ENCODE measurements at places on chromosomes 6 and 20.

DNA sequence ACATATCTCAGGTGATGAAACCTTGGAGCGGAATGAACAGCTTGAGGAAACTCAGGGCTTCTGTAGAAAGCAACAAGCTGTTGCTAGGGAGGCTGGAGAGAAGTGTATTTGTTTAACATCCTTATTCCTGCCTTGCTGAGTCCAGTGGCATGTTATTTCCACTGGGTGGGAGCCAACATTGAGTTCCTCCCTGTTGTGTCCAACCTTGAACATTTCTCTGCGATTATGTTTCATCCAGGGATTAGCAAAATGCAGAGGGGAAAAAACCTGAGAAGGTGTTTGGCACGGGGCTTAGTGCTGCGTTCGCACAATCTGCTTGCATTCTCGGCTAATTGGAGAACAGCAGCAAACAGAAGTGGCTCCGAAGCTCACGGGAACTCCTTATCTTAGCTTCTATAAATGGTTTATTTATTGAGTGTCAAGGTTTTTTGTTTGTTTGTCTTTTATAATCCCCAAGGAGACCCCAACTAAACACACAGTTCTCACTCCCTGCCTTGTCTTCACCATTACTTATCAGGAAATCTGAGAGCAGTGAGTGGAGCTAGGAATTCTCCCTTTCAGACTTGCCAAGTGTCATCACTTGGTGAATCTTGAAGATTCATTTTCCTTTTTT, 412.8 kb downstream of the CDC5L start:
- DNase-seq = no peak

GRCh38 chr6:96675597-96675996, 112.7 kb downstream of the FHL5 start:
- no peak for DNase-seq

GRCh38 chr6:37131104-37131959, 38.6 kb upstream of the PIM1 start:
- no peak for DNase-seq

GRCh38 chr6:125802383-125802782, 11.6 kb downstream of the NCOA7 start:
- no peak for DNase-seq

DNA sequence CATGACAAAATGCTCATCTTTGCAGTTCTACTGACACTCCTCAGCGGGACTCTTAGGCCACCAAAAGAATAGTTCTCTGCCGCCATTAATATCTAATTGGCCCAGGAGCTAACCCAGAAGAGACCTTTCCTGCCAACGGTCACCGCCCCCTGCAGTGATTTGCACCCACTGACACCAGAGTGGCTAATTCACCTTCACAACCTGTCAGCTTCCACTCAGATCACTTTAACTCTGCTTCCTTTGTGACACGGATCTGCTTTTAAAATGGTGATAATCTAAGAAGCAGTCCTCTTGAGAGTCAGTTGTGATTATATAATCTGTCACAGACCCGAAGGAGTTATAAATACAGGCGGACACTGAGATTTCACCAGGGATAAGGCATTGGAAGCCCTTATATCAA, 172.8 kb downstream of the FRK start:
- no peak for DNase-seq

- no peak for DNase-seq
Measured at GRCh38 chr20:16397086-16397485, 176.2 kb downstream of the KIF16B start.

DNA sequence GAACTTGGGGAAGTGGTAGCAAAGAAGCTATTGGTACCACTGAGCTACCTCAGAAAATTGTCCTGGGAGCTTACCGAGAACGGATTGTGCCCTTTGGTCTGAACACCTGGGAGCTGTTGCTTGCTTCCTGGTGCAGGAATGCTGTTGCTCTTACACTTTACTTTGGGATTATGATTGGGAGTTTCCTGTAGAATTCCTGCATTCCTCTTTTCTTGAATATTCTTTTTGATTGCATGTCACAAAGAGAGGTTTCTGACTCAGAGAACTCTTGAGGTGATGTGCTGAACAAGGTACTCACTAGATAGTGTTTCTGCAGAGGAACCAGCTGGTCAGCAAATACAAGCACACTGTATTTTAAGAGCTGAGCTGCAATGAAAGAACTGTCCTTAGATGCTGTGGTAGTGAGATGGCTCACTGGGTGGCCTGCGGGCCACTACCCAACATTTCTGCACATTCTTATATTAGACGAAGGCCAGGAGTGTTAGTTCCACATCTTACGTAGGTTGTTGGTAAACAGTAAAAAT, 35.0 kb downstream of the LRRC1 start:
- no peak for DNase-seq

GRCh38 chr6:107607116-107607515, 117.2 kb downstream of the SOBP start:
- no peak for DNase-seq

DNA sequence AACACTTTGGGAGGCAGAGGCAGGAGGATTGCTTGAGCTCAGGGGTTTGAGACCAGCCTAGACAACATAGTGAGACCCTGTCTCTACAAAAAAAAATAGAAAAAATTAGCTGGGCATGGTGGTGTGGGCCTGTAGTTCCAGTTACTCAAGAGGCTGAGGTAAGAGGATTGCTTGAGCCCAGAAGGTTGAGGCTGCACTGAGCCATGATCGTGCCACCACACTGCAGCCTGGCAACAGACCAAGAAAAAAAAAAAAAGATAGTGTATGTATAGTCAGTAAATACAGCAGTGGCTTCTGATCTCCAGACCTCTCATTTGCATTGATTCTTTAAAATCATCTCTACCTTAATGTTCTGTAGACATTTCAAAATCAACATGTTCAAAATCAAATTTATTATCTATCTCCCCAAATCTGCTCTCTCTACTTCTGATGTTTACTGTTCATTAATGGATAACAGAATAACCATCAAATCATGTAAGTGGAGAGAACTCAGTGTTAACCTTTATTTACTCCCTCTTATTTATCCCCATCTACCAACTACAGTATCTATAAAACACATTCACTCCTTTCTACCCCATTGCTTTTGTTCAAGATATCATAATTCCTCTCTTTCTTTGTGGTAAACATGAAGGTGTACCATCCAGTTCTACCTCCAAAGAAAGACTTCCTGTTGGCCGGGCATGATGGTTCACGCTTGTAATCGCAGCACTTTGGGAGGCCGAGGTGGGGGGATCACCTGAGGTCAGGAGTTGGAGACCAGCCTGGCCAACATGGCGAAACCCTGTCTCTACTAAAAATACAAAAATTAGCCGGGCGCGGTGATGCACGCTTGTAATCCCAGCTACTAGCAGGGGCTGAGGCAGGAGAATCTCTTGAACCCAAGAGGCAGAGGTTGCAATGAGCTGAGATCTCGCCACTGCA, 7.7 kb downstream of the PROCR start:
- no peak for DNase-seq

DNA sequence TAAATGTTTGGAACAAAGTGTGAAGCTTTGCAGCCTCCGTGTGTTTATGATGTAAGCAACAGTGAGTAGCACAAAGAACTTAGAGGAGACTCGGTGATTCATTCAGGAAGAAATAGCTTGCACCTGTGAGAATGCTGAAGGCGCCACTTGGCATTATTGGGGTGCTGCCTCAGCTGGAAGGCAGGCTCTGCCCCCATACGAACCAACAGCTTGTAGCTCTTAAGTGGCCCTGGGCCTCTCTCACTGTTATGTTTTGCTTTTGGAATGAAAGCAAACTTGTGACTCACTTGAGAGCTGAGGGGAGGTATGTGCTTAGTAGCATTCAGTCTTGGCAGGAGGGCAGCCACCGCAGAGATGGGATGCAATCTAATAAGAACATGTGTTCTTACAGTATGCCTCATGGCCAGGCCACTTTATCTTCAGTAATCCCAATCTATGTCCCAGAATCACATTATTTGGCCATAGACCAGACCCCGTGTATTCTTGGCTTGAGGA, 310.7 kb downstream of the EYA4 start:
- no peak for DNase-seq

DNA sequence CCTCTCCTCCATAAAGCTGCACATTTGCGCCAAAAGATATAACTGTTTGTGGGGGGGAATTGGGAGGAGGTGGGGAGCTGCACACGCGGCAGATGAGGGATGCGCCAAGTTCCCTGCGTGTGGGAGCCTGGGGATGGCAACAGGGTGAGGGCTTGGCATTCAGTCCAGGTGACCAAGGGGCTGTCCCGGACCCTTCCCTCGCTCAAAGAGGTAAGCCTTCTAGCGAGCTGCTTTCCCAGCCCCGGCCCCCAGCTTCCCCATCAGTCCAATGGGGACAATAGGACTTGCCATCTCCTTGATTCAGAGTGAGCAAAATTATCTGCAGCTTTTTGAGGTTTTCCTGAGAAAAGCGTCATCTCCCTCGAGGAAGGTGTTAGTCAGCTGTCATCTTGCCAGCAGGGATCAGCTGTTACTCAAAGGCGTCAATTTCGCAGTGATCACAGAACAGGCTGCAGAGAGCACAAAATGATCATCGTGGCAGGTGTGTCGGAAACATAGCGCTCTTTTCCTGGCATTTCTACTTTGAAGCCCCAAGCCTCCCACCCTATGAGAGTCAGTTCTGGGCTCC, 21.3 kb downstream of the ZNF831 start:
- no peak for DNase-seq

DNA sequence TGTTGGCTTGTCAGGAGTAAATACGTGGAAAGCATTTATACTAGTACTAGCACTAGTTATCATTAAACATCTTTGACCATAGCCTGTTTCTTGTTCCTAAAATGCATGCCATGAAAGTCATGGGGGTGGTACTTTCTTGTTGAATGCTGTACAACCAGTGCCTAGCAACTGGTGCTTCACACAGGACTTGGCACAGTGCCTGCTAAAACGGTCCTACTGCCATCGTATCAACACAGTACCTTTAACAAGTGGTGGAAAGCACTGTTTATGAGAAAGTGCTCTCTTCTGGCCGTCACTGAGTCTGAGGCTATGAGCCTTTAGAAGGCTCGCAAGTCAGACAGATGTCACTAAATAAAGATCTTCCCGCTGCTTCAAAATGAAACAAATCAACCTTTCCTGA, 21.6 kb downstream of the ZNFX1 start:
- no peak for DNase-seq

GRCh38 chr6:160927416-160927815, 64.2 kb upstream of the MAP3K4 start:
- no peak for DNase-seq

GRCh38 chr20:38698541-38698940, 25.7 kb upstream of the SLC32A1 start:
- DNase-seq = no peak

DNA sequence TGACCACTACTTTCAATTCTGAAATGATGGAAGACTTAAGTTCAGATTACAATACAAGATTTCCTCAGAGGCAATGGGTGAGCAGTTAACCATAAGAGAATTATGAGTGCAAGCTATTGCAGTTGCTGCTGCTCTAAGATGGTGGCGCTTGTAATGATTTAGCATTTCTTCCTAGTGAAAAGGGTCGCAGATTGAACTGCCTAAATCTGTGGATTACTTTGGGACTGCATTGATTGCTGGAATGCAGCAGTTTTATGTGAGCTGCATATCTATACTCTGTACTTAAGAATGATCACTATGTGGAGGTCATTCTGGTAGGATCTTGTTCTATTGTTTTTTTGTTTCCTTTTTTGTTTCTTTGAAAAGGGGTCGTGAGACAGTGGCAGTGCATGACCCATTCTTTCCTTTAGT, 5.3 kb downstream of the SCAF8 start:
- DNase-seq = no peak

GRCh38 chr6:128240024-128240428, 280.4 kb downstream of the PTPRK start:
- DNase-seq = no peak

DNA sequence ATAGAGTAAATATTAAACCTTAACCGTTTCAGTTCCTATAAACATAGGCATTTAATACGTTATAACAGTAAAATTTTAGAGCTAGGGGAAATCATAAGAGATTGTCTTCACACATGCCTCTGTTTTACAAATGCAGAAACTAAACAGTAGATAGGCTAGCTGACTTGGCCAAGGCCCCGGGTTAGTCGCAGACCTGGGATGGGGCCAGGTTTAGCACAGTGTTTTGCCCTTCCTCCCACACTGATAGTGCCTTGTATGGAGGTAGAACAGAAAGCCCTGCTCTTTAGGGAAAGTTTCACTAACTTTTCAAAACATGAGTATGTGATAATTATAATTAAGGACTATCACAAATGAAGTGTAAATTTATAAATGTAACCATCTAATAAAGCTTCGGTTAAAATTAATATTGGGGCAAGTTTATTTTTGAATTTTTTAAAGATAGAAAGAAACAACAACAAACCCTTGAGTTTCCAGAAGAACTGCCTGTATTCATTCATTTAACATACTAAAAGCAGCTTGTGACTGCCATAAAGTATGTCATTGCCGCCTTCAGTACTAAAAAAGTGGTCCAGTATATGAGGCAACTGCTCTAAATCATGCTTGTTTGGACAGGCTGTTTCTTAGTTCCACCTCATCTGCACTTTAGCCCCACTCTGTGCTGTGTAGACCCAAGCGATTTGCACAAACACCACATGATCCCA, 62.5 kb upstream of the LOC128125822 start:
- no peak for DNase-seq
